ENCODE measurements at places on chromosomes 6 and 20. TPM values are rescaled to one million over a fixed set of nuclear protein-coding genes. Genes with fewer than 3 reads are reported as not detected.

PPP1R16B gene
- 1.7 TPM for total RNA-seq

GRCh38 chr20:23007886-23008655, 27.0 kb upstream of the SSTR4 start:
- no peak for DNase-seq

GRCh38 chr6:139240161-139241010, 51.4 kb downstream of the TXLNB start:
- no peak for DNase-seq

GRCh38 chr20:32205110-32205842, 2.3 kb downstream of the PLAGL2 start:
- no peak for DNase-seq

DNA sequence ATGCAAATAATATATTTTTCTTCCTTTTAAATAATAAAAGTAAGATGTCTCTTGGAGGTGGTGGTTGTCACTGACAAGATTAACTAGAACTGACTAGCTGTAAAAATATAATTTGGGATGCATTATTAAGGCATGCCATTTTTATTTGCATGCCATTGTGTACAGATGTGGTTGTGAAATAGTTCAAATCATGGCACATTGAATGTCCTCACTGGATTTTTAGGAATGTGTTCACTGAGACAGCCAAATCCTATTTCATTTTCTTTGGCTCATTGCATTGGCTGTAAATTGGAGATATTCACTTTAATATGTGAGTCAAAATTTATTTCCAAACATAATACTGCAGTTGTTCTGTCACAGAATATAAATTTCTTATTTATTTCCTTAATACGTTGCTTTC, 62.3 kb downstream of the ESR1 start:
- no peak for DNase-seq

TFAP2A gene
- total RNA-seq, result 0.45 TPM

DNA sequence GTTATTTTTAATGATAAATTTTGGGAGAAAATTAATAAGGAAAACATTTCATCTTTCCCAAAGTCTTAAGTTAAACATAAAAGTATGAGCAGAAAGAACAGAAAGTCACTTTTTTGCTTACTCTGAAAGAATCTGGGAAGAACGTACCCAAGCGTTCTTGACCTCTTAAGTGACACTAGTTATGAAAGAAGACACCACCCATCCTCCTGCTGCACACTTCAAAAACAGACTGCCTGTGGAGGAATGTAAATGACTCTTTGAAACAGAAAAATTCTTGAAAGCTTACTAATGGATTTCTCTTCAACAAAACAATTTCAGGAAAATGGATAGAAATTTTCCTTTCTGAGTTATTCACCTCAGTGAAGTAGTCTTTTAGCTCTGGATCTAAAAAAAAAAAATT, 227.7 kb downstream of the MEI4 start:
- no peak for DNase-seq

DNA sequence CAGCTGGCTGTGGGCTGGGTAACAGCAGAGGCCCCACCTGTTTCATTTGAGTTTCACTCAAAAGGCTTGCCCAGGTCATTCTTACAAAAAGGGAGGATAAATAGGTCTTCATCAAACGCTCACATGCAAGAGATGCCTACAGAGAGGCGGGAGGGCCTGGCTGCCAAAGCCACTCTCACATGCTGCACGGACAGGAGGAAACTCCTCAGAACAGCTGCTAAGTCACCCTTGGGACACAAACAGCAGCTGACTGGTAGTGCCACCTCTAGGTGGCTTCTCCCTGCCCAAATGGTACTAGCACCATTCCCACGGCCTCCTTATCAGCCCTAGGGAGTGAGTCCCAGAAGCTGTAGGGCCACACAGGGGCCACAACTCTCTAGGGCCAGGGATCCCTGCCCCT, 23.8 kb downstream of the SLC22A23 start:
- DNase-seq, result no peak

DNA sequence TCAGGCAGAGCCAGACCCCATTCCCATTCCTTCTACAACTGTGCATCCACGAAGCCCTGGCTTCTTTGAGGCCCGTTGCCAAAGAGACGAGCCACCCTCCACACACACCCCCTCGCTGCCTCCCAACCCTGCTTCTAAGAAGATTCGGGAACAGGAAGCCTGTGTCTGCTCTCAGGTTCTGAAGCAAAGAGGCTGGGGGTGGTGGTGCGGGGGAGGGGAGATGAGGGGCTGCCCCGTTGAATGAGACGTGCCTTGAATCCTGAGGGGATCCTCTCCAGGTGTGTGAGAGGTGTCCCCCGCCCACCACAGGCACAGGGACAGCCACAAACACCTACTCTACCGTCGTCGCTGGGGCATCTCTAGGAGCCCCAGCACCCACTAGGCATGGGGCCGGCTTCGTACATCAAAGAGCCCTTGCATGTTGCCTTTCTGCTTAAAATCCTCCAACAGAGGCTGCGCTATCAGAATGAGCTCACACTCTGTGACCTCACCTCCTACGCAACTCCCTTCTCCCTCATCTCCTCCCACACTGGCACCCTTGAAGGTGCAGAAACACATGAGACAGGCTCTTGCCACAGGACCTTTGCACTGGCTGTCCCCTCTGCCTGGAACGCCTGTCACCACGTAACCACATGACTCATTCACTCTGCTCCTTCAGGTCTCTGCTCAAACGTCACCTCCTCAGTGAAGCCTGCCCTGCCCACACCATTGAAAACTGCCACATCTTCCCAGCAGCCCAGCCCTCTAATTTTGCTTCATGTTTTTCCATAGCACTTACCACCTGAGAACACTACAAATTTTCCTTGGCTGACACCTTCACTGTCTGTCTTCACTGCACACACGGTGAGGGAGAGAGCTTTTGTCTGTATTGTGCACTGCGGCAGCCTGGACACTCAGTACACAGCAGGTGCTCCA, 58.5 kb downstream of the PREX1 start:
- no peak for DNase-seq

TRIM10 gene
- total RNA-seq, result 1.9 TPM

GRCh38 chr20:49888212-49889000, 26.9 kb downstream of the SPATA2 start:
- DNase-seq, result no peak

GRCh38 chr6:87543696-87544473, 45.9 kb downstream of the RARS2 start:
- DNase-seq, result no peak

SCUBE3 gene
- total RNA-seq, result 0.03 TPM

- DNase-seq, result no peak
Measured at GRCh38 chr6:144657691-144658090, 372.6 kb downstream of the UTRN start.

CRISP3 gene
- 0.13 TPM for total RNA-seq

DNA sequence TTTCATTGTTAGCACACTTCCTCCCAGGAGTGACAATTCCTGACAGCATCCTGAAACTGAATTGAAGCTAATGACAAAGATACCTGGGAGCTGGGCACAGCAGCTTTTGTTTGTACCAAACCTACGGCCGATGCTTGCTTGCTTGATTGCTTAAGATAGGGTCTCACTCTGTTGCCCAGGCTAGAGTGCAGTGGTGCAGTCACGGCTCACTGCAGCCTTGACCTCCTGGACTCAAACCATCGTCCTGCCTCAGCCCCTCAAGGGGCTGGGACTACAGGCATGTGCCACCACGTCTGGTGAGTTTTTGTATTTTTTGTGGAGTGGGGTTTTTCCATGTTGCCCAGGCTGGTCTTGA, 84.7 kb upstream of the SCP2D1 start:
- no peak for DNase-seq

- DNase-seq, result no peak
Measured at GRCh38 chr6:38194589-38194988, 375.1 kb downstream of the ZFAND3 start.

ZNF311 gene
- total RNA-seq, result 0.68 TPM

- DNase-seq, result no peak
Measured at GRCh38 chr20:25040438-25040831, 17.5 kb downstream of the ACSS1 start.

- DNase-seq, result no peak
Measured at GRCh38 chr6:80922916-80923455, 816.5 kb downstream of the BCKDHB start.

DNA sequence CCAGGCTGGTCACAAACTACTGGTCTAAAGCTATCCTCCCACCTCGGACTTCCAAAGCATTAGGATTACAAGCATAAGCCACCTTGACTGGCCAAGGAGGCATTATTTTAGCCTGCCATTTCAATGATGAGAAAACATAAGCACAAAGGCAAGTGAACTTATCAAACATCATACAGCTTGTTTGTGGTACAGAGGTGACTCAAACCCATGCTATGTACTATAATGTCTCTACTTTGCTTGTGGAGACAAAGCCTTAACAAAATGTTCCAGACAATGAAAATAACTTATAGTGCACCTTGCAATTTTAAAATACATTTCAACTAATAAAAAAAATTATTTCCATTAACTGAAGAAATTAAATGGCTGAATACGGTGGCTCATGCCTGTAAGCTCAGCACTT, 26.2 kb downstream of the HDAC2 start:
- DNase-seq, result no peak

DNA sequence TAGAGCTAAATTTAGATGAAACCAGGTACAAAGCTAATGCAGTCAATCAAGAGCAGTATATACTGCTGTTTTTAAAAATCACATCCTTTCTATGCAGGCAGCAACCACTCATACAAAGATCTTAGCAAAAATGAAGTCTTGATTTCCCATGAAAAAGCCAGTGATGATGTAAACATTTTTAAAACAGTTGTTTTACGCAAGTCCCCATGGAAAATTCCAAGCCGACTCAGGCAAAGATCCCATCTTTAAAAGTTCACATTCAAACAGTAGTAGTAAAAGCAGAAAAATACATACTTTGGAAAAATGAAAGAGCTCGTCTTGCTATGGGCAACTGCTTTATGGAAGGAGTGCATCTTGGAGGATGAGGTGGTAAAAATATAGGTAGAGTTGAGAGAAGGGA, 84.0 kb downstream of the RCAN2 start:
- no peak for DNase-seq

DNA sequence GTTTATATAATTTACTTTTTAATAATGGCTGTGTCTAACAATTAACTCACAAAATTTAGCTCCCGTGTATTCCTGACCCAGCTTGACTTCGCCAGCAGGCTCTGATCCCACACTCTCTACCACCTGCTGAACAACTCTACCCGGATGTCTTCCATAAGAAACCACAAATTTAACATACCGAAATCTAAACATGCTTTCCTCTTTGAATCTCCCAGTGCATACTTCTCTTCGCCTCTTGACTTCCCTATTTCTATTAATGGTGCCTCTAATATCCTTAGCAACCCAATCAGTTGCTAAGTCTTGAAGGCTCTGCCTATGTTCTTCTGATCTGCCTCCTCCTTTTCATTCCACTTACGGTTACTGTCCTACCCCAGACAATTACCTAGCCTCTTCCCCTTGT, 4.6 kb upstream of the MYB start:
- no peak for DNase-seq

DNA sequence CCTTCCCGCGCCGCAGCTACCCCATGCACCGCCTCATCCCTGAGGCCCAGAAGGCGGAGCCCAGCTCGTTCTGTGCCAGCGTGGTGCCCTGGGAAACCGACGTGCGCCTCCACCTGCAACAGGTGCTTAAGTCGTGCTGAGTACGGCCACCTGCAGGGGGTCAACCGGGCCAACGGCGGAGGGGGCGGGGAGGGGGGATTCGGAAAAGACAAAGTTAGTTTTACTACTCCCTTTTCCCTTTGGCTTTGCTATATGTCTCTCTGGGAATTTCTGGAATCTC, 168.9 kb downstream of the CDK19 start:
- no peak for DNase-seq

DNA sequence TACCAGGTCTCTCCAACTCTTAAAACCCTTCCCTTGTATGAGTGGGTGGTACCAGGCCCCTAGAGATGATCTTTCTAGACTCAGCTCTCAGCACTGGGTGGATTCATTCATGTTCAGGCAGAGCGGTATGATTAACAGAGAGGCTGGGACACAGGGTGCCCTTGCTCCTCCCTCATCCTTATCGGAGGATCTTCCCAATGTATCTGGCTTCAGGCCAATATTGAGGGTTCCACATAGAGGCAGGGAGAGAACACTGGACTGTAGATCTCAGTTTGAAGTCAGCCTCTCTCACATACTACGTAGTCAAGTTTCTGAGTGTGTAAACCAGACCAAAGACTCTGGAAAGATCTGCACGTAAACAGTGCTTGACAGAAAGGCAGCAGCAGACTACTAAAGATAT, 366.2 kb downstream of the DHX35 start:
- DNase-seq, result no peak

GRCh38 chr20:2093883-2094282, 7.7 kb upstream of the STK35 start:
- no peak for DNase-seq

GRCh38 chr6:161481786-161482516, 208.1 kb upstream of the AGPAT4 start:
- DNase-seq, result no peak

CST1 gene
- not detected for total RNA-seq

- no peak for DNase-seq
Measured at GRCh38 chr6:71292001-71292400, 3.4 kb downstream of the OGFRL1 start.

LY6G5B gene
- 4.0 TPM for total RNA-seq

GRCh38 chr6:2798586-2799134, 33.5 kb downstream of the WRNIP1 start:
- DNase-seq, result no peak

- DNase-seq, result no peak
Measured at GRCh38 chr6:34457382-34457741, 8.5 kb upstream of the PACSIN1 start.

DNA sequence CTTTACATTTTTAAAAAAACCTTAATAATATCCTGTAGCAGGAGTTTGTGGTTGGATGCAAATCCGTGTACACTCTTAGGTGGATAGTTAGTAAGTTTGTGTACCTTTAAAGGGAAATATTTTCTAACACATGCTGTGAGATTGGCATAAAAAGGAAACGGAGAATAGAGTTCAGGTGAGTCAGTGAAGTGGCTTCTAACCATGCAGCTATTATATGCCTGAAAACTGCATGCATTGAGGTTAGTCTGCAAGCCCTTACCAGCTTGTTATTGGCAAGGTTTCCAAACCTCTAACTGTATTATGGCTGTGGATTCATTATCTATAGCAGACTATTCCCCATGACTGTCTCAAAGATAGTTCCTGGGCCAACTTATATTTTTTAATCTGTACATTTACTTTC, 420.6 kb upstream of the MMS22L start:
- DNase-seq, result no peak

DNA sequence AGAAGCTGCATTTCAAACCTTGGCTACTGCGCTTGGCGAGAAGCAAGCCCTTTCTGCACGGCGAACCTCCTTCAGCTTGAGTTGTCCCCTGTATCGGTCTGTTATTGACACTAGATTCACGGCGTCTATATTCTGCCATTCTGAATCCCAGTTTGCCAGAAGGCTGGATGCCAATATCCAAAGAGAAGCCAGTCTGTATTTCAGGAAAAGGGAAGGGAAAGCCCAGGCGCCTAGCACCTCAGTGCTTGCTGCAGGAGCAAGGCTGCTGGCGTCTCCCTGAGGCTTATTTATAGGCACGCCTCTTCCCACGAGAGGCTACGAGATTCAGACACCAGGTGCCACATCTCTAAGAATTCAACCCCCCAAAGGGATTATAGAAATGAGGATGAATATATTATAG, 89.6 kb upstream of the CDH4 start:
- DNase-seq, result no peak
